ENCODE measurements at places on chromosomes 3 and 15.

GRCh38 chr3:154095832-154096421 lies 25.3 kb upstream of the ARHGEF26 start:
- DNase-seq: peak; percentile 12

DNA sequence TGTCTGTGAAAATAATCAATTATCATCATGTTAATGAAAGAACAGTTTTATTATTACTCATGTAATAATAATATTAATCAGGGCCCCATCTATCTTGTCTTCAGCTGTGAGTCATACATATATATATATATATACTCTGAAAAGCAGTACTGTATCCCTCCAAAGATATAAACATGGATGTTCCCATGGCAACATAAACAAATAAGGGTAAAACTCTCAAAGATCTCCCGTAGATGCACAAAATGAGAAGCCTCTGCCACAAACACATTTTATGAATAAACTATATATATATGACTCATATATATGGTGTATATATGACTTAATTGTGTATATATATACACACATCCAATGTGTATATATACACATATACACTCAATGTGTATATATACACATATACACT lies 163.8 kb upstream of the ARHGEF26 start:
- no peak for DNase-seq

- no peak for DNase-seq
These were observed 101.8 kb downstream of the LRRK1 start for GRCh38 chr15:101020945-101021344.

GRCh38 chr15:100528833-100529428 lies at the start of gene CERS3:
Gene CERS3, minus strand, starts transcription at chr15:100528950. Its CDS starts 27,101 bp downstream, at chr15:100501849.
- DNase-seq: no peak

- no peak for DNase-seq
These were observed 122.3 kb upstream of the AADACL2 start for GRCh38 chr3:151611419-151611818.

DNA sequence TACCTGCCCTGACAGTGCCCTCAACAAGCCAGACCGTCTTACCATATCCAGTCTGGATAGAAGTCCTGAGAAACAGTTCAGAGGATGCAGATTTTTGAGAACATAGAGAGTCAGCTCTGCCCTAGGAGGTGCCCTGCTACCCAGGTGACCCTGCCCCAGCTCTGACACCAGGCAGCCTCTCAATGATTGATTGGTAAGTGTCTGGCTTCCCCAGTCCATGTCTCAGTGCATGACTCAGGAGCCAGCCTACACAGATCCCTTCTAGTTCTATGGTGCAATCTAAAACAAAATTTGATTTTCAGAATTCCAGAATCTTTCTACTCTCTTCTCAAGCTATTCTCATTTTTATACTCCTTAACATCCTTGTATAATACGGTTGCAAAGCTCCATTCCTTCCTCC lies 292.1 kb downstream of the VPS13C start:
- no peak for DNase-seq

- DNase-seq: no peak
These were observed 613.1 kb downstream of the SI start for GRCh38 chr3:164465172-164465571.

DNA sequence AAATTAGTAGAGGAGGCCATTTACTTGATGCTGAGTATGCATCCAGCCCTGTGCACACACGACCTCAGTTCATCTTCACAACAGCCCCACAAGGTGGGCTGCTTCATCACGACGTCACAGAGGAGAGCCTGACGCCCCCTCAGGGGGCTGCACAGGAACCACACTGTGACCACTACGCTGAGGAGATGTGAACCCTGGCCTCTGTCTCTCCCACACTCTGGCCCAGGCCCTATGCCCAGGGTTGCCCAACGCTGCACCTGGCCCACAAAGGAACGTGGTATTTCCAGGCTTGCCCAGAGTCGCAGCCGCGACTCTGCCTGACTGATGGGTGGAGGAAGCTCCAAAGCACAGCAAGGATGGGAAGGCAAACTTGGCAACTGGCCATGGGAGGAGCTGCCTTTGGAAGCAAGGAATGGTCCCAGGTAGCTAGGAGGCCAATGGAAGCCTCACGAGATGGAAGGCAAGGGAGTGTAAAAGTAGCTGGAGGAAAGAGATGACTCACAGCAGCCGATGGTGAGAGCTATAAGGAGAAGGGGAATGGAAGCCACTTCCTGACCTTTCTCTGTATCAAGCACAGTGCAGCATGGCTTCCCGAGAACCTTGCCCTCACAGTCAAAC lies 226.0 kb downstream of the KLF13 start:
- no peak for DNase-seq

DNA sequence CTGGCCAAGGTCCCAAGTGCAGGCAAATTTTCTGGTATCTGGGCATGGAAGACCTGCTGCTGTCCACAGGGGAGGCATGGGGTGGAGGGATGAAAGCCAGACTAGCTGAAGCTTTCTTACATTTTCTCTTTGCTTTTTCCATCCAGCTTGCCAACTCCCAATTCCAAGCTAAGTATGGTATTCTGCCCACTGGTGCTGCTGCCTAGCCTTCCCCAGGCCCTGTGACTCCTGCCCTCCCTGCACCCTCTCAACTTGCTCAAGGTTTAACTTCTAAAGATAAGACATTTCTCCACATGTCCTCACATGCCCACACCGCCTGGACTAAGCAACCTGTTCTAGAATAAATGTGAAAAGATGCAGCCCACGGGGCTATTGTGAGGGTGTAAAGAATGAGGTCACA lies 59.5 kb upstream of the HACD2 start:
- no peak for DNase-seq

DNA sequence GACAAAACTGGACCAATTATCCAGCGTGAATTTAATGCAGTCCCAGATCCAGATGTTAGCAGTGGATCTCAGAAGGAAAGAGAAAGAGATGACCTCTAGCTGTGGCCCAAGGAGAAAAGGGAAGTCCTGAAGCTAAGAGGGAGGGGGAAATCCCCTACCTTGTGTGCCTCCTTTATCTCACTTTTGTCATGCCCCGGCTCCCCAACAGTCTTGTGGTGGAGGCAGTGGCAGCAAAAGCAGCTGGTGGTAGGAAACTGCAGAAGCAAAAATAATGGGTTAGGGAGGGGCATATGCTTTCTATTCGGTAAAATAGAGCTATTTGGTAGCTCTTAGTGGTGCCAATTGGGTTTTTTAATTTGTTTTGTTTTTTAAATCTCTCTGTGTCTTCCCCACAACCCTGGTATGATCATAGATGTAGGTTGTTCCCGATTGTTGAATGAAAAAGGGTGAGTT lies 56.5 kb downstream of the MCTP2 start:
- DNase-seq: peak; percentile 79

DNA sequence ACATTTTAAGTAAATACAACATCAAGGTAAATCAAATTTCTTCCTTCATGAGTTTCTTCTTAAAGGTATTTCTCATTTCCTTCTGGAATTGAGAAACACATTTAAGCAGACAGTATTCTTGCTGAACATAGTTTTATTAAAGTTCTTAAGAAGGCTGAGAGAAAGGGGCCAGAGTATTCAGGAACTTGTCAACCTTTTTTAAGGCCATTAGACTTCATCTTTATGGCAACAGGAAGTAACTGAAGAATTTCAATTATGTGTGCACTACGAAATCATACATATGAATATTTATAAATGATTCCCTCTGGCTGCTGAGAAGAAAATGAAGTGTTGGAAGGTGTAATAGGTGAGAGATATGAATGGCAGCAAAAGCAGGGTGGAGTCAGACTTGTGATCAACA lies 829.4 kb upstream of the DPPA4 start:
- DNase-seq: no peak

DNA sequence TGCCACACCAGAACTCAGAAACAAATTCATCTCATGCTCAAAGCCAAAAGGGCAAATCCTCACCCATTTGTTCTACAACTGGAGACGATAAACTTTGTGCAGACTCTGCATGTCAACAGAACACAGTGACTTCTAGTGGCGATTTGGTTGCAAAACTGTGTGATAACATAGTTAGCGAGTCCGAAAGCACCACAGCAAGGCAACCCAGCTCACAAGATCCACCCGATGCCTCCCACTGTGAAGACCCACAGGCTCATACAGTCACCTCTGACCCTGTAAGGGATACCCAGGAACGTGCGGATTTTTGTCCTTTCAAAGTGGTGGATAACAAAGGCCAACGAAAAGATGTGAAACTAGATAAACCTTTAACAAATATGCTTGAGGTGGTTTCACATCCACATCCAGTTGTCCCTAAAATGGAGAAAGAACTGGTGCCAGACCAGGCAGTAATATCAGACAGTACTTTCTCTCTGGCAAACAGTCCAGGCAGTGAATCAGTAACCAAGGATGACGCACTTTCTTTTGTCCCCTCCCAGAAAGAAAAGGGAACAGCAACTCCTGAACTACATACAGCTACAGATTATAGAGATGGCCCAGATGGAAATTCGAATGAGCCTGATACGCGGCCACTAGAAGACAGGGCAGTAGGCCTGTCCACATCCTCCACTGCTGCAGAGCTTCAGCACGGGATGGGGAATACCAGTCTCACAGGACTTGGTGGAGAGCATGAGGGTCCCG lies 199.7 kb downstream of the AKAP13 start:
- peak; percentile 87 for DNase-seq

- no peak for DNase-seq
These were observed 45.6 kb downstream of the CHST2 start for GRCh38 chr3:143165211-143165610.

GRCh38 chr3:159244933-159245332 lies 443.1 kb downstream of the MFSD1 start:
- DNase-seq: no peak

- DNase-seq: no peak
These were observed 23.7 kb upstream of the NECTIN3 start for GRCh38 chr3:111047812-111048435.

GRCh38 chr3:12884790-12885582 lies 43.6 kb upstream of the RPL32 start:
- DNase-seq: no peak

DNA sequence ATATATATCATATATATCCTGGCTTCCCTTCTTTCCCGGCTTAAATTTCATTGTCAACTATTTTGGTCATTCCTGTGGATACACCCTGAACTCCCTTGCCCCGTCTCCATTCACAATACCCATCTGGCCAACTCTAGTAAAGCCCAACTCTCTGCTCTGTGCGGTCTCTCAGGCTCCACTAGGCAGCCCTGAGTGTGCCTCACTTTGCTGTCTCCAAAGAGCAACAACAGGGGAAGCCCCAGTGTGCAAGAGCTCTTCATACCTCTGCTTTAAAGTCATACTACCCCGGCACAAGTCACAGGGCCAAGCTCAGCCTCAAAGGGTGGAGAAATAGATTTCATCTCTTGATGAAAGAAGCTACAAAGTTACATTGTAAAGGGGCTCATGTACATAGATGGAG lies 18.9 kb upstream of the FEM1B start:
- DNase-seq: peak; percentile 59

DNA sequence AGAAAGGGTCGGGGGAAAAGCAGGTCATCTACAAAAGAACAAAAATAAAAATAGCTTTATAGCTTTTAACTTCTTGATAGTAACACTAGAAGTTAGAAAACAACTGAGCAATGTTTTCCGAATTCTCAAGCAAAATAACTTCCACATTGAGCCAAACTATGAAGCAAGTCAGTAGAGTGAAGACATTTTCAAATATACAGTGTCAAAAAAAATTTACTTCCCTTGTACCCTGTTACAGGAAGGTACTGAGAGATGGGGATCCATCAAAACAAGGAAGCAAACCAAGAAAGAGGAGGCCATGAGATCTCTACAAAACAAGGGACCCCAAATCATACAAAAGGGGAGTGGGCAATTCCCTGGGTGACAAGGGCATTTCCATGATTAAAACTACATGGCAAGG lies 26.6 kb upstream of the STIMATE start:
- peak; percentile 65 for DNase-seq

- no peak for DNase-seq
These were observed 440.5 kb downstream of the EPHB1 start for GRCh38 chr3:135235541-135235940.

DNA sequence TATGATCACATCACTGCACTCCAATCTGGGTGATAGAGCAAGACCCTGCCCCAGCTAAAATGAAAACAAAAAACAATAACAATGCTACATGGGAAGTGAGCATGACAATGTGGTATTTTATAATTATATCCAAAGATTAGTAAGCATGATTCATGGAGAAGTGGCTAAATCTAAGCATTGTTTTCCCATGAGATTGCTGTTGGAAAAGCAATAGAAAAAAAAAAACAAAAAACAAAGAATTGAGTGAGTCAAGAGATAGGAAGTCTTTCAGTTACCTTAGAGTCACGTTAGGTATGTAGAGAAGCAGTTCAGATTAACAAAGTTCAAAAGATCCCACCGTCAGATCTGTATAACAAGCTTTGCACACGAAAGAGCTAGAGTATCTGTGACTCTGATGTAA lies 210.3 kb upstream of the CNTN6 start:
- DNase-seq: no peak

DNA sequence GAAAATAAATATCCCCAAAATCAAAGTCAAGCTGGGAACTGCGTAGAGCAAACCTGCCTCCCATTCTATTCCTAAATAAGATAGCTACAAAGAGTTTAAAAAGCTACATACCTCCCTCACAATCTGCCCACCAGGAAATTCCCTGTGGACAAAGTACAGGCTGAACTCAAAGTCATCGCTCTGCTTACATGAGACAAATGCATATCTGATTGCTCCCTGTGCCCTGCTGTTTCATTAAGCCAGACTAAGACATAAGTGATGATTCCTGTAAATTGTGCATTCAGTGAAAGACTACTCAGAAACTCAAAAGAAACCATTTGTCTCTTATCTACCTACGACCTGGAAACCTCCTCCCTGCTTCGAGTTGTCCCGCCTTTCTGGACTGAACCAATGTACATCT lies 28.5 kb upstream of the EIF4A2 start:
- DNase-seq: no peak

DNA sequence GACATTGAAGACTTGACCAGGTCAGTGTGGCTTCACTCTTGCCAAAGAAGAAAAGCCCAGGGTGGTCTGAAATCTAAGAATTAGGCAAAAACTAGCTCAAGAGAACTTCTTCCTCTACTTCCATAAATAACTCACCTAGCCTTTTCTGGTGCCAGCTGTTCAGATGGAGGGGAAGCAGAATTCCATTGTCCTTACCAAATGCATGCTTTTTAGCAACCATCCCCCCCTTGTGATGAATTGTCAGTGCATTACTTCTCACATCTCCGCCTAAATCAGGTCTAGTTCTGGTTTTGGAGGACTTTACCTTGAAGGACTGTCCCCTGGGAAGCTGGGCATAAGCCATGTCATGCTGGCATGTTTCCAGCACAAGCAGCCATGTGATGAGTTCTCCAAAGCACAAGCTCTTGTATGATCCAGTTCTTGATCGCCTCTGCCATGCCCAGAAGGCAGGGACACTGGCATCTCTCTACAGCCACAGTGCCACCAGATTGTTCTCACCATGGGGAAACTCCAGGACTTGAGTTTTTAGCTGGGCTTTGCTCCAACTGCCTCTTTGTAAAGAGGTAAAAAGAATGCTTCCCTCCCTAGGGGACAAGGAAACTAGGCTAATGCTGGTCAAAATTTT lies 96.4 kb upstream of the IL12A start:
- no peak for DNase-seq

GRCh38 chr3:8593021-8593827 lies 51.4 kb downstream of the SSUH2 start:
- DNase-seq: no peak

DNA sequence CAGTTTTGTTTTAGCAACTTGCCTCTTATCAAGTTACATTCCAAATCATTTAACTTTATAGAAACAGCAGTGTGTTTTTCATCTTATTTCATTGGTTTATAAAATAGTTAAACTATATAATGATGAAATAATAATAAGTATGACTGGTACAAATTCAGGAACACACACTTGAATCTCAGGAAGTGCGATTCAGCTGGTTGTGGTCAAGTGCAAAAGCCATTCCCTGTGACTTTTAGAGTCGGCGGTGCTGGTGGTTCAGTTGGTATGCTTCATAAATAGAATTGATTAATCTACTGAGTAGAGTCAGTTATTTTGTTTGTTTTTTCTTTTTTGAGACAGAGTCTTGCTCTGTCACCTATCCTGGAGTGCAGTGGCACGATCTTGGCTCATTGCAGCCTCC lies 22.7 kb downstream of the SACM1L start:
- no peak for DNase-seq

Data from inflammatory macrophage treated with lipopolysaccharide for 1 hour (primary cell).